GF-D8 (cell line): ENCODE measurements at places on chromosomes 6 and 20.

- no peak for DNase-seq
These were observed 8.9 kb upstream of the SNRNP48 start for GRCh38 chr6:7580927-7581618.

DNA sequence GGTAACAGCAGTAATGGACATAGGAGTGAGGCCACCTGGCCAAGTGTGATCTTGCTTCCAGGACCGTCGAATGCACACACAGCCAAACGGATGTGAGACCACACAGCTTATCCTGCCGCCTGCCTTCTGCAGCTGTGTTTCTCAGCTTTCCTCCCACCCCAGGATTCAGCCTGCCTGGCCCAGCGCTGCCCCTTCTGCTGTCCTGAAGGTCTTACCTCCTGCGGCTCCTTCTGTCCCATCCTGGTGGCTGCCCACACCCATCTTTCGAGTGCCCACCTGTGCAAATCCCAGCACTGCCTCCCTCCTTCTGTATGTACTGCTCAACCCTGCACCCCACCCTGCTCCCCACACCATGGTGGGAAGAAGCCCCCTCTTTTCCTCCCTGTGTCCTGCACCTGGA lies 49.4 kb upstream of the DACT2 start:
- no peak for DNase-seq

DNA sequence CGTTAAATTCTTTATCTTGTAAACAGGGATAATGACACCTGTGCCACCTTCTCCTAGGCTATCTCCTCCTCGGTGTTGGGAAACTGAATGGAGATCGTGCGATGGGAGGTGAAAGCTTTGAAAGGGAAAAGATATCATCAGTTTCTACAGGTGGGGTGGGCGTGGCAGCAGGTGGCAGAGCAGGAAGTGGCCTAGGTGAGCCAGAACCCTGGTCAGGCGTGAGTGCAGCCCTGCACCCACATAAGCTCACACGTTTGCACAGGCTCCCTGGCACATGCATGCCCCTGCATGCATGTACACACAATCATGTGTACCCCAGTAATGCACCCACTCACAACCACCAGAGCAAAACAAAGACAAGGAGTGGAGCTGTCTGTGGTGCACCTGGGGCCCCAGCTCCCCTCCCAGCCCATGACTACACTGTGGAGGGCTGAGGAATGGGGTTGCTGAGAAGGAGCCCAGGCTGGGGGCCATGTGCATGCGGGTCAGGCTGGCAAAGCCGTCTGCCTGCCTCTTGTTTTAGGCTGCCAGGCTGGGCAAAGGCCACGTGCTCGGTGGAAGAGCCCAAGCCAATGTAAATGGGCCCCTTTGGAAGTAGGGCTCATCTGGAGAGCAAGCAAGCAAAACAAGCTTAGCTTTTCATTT lies 61.5 kb downstream of the TFAP2C start:
- no peak for DNase-seq

DNA sequence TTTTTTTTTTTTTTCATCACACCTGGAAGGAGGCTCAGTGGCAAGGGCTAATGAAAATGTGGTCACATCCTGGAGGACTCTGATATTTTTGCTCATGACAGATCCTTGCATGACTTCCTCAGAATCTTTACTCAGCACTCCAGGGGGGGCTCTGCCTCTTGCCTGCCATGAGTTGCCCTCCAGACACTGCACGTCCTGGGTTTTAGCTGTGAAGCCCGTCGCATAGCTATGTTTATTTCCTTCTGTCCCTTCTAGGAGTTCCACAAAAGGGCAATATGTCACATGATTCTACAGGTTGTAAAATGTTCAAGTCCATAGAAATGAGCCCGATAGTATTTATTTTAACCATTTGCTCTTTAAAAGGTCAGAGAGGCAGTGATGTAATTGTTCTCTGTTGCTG lies 18.2 kb downstream of the MAS1 start:
- no peak for DNase-seq

- DNase-seq, result no peak
These were observed 36.7 kb upstream of the ASXL1 start for GRCh38 chr20:32321390-32321789.

DNA sequence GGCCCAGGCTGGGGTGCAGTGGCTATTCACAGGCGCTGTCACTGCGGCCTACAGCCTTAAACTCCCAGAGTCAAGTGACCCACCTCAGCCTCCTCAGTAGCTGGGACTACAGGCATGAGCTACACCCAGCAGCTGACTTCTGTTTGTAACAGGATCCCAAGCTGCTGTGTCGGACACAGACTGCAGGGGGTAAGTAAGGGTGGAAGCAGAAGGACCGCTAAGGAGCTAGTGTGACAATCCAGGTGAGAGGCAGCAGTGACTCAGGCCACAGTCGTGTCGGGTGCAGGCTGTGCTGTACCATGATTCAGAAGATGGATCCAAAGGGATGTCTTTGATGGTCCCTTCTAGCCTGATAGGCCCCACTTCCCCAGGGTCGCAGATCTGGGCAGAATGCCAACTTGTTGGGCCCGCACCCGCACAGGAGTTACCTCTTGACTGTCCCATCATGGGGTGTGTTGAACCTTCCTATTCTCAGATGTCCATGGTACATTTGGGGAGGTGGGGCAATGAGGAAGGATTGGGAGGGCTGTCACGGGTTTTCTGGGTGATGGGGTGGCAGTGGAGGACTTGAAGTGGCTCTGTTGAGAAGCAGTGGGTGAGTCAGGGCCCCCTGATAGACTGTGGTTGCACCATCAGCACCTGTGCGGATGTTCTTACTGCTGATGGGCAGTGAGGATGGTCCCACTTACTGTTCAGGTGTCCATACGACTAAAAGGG lies 25.3 kb downstream of the AAR2 start:
- no peak for DNase-seq

DNA sequence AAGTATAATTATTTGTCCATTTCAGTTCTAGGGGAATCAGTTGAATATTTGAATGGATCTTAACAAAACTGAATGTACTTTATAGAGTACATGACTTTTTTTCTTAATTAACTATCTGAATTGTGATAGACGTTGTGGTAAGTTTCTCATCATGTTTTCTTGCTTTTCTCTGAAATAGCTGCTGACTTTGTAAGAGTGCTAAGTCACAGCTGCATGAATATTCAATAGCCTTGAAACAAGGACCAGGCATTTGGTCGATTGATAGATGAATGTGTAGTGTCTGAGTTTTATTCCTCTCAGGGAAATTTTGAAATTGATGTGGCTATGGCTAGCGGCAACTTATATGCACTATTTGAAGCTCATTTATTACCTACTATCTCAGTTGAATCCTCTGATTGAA lies 56.0 kb downstream of the ADGRB3 start:
- DNase-seq, result no peak

DNA sequence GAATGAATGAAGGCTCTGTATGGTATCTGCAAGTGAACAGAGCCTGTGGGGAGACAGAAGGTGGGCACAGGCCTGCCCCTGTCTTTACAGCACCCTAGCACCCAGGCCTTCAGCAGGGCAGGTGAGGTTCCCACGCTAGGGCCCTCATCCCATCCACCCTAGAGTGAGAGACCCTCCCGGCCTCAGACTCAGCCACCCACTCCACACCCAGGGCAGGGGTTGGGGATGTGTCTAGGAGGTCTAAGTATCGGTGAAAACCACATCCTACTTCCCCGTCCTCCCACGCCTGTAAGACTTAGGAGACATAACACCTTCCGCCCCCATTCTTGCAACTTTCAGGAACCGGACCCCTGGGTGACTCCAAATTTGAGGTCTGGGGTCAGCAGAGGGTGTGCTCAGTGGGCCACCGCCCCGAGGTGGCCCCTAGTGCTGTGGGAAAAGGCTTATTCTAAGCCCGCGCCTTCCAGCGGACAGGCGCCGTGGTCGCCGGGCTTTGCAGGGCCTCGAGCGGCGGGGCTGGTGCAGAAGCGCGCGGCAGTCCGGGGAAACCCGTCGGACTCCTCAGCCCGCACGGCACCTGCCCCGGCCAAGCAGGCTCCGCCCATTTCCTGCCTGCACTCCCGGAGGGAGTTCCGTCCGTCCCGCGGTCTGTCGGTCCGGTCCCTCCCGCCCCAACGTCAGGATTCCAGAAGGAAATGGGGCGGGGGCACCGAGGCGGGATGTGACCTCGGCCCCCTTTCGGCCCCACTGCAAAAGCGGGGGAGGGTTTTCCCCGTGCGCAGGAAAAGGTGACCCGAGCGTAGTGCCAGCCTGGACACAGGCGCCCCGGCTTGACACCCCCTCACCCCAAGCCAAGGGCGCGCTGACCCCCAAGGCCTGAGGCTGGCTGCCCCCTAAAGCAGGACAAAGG lies 868 bp downstream of the SAMD10 start:
- peak; percentile 61 for DNase-seq

DNA sequence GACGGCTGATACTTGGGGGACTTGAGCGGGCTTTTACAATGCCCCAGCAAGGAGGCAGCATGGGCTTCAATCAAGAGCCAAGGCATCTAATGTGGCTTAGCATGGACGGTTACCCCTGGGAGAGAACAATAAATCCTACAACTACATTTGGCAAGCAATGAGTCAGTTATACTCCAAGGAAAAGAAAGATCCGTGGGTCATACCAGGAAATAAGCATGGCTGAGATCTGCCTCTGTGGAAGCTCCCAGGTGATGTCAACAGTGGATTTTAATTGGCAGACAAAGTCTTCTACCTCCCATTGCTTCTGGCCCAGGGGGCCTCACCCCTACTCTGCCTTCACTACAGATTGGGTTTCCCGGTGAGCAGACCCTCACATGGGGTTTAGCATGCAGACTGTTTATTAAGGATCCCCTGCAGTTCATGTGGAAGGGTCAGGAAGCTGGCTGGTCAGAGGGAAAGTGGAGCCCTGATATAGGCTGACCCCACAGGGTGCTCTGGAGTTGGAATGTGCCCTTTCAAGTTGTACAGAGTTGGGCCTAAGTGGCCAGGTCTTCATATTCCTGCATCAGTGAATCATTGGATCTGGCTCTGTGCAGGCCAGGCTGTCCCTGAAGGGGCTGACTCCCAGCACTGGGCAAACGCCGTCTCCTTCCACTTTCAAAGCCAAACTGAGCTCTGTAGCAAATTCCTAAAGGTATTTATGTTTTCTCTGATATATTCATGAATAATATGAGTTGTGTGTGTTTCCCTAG lies 91.3 kb upstream of the GGTLC1 start:
- no peak for DNase-seq

GRCh38 chr20:50565383-50565782 lies 55.2 kb downstream of the PTPN1 start:
- DNase-seq, result no peak

DNA sequence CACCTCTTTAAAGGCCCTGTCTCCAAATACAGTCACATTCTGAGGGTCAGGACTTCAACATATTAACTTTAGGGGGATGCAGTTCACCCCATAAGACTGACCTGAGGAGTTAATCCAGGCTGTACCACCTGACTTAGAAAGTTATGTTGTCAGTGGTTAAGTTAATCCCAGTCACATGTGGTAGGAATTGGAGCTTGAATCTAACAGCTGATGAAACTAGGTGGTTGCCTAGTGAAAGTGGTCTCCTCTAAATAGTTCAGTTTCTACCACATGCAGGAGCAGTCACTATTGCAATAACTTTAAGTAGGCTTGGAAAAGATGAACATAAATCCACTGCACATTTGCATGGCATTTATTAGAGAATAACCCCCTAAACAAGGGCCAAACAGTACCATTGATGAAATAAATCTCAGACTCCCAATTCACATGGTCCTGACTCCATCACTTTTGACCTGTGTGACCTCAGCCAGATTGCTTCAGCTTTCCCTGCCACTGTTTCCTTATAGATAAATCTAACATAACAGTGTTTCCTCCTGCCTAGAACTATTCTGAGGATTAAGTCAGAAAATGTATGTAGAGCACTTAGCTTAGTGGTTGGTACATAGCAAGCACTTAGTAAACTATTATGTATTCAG lies 20.1 kb downstream of the SAMD5 start:
- no peak for DNase-seq

DNA sequence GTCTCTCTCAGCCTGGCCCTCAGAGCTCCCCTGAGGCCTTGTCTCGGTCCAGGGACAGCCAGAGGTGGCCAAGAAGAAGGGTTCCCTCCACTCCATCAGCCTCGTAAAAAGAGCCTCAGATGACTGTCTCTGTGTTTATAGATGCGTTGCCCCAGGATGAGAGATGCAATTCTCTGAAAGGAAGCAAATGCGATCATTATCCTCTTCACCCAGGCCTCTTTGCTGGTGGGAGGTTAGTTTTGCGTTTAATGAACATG lies 90.4 kb downstream of the YTHDF1 start:
- DNase-seq, result no peak

DNA sequence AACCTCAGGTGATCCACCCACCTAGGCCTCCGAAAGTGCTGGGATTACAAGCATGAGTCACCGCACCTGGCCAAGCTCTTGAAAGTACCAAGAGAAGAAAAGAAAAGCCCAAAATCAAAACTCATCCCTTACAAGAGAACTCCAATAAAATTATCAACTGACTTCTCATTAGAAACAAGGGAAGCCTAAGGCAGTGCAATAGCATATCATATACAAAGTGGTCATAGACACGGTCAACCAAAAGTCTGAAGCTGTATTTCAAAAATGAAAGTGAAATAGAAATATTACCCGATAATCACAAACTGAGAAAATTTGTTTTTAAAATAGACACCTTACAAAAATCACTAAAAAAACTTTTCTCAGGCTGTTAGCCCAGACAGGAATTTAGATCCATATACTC lies 1321.1 kb upstream of the GJE1 start:
- no peak for DNase-seq

GRCh38 chr20:44356353-44356723 lies 839 bp downstream of the HNF4A start:
- DNase-seq, result no peak

GRCh38 chr6:97231911-97232310 lies 51.1 kb downstream of the MMS22L start:
- peak; percentile 31 for DNase-seq

DNA sequence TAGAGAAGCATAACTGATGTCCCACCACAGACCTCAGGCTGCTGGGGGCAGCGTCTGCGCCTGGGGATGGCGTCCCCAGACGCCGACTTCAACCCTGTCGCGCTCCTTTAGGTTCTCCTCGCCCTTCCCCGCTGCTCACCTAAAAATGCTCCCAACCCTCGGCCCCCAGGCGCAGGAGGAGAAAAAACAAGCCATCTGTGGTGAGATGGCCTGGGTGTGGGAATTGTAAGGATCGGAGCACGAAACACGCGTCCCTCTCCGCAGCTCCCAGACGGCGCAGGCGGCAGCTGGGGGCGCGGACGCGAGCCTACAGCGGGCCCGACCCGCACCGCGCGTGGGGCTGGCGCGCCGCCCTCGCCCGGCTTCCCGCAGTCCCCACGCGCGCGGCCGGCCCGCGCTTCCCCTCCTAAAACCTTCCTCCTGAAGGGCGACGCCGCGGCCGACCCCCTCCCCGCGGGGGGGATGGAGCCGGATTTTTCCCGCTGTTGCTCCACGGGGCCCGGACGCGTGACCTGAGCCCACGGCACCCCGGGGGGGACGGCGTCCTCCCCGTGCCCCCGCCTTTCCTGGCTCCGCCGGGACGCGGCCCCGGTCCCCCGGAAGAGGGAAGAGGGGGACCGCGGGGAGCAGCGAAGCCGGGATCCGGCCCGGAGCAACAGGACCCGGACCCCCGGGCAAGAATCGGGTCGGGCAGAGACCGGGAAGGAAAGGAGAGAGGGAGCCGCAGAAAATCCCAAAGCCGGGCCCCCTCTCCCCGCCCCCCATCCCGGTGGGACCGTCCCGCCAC lies 611 bp downstream of the EPB41L2 start:
- DNase-seq, result no peak
